Testis (tissue), 5 donors: ENCODE measurements at places on chromosomes 11 and 22. TPM values are rescaled to one million over a fixed set of nuclear protein-coding genes. Genes with fewer than 3 reads are reported as not detected.

Gene NAP1L4
- 165 TPM for total RNA-seq

Gene OR1S2
- not detected for total RNA-seq

Gene OR5P2
- 0.62 TPM for total RNA-seq

Gene UBQLNL
- total RNA-seq = 8.8 TPM

Gene SYCE3
- 40.4 TPM for total RNA-seq
